ENCODE measurements at places on chromosomes 4 and X.
A peak's percentile ranks its signal among the peaks of the same experiment; 100 is the strongest.

GRCh38 chr4:165198329-165198728 lies 9.0 kb upstream of the KLHL2 start:
- no peak for DNase-seq
- H3K36me3 ChIP-seq: no peaks in the 10 kb centered on the region
- no peaks in the 10 kb centered on the region for H3K27me3 ChIP-seq
- no peak overlapping the region for H3K27ac ChIP-seq
- no peak overlapping the region for H3K4me3 ChIP-seq
- H3K4me1 ChIP-seq: no peaks in the 10 kb centered on the region

DNA sequence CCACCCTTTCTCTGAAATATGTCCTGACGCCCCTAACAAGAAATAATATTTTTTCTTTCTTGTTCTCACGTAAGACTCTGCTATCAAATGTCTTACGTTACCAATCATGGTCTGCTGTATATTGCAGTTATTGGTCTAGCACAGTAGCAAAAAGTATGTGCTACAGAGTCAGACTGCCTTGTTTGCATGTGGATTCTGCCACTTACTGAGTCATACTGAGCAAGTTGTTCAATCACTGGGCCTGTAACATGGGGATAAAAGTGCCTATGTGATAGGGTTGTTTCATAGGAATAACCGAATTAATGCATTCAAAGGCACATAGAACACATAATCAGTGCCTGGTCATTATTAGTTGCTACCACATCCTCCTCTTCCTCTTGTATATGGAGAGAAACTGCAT lies 14.1 kb downstream of the RPGR start:
- H3K4me3 ChIP-seq: no peak overlapping the region
- no peaks in the 10 kb centered on the region for H3K4me1 ChIP-seq
- DNase-seq: no peak
- H3K36me3 ChIP-seq: peaks cover 18% of the 10 kb centered on the region

DNA sequence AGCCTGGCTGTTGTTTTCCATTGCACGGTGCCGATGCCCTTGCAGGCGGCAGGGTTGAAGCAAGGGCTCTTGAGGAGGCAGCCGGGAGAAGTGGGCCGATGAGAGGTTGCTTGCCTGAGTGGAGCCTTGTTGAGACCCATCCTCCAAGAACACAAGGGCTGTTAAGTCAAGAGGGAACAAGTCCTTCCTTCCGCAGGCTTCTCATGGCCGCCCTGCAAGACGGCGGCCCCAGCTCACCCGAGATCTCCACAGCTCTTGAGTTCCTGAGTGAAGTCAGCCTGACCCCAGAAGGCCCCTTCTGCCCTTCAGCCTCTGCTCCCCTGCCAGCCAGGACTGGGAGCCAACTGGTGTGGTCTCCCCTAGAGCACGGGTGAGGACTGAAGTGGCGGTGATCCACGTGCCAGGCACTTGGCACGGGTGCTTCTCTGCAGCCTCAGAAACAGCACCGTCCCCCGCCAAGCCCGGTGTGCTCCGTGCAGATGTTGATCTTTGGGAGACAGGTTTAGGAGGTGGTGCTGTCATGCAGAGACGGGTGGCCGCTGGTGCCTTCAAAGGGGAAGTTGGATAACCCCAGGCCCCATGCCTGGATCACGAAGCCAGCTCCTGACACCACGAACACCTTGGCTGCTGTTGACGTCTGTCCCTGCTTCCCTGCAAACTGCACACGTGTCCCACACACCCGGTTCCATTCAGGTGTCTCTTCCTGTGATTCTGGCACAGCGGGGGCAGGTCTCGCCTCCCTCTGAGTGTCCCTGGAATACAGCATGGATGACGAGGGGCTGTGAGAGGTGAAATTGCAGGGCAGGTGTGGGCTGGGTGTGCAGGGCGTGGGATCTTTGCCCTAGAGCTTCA lies 164.4 kb upstream of the PSAPL1 start:
- no peaks in the 10 kb centered on the region for H3K36me3 ChIP-seq
- peaks cover 4% of the 10 kb centered on the region for H3K27me3 ChIP-seq
- H3K4me3 ChIP-seq: no peak overlapping the region
- DNase-seq: peak; percentile 76
- peaks cover 9% of the 10 kb centered on the region for H3K4me1 ChIP-seq

- peaks cover 5% of the 10 kb centered on the region for H3K36me3 ChIP-seq
- no peaks in the 10 kb centered on the region for H3K27me3 ChIP-seq
- DNase-seq: no peak
- H3K27ac ChIP-seq: no peak overlapping the region
Measured at GRCh38 chr4:87306056-87306455, 16.6 kb downstream of the HSD17B13 start.

DNA sequence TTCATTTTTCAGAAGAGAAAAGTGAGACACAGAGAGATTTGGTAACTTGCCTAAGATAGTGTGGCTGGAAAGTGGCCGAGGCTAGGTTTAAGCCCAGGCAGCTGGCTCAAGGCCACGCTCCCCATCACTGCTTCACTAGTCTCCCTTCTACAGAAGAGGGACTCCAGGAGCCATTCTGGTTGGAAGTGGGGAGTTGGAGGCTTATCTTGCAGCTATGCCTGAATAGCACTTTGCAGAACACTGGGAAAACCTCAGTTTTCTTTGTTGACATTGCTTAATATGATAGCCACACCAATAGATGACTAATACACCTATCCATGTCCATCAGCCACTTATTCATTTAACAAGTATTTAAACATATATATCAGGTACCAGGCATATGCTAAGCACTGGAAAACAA lies 18.5 kb downstream of the LRRC66 start:
- no peak for DNase-seq
- no peaks in the 10 kb centered on the region for H3K27me3 ChIP-seq
- no peak overlapping the region for H3K27ac ChIP-seq
- no peaks in the 10 kb centered on the region for H3K4me1 ChIP-seq
- no peaks in the 10 kb centered on the region for H3K36me3 ChIP-seq
- H3K4me3 ChIP-seq: no peak overlapping the region

- no peaks in the 10 kb centered on the region for H3K36me3 ChIP-seq
- DNase-seq: no peak
- H3K27ac ChIP-seq: no peak overlapping the region
- H3K27me3 ChIP-seq: no peaks in the 10 kb centered on the region
- no peaks in the 10 kb centered on the region for H3K4me1 ChIP-seq
Measured at GRCh38 chrX:109992203-109992602, 10.7 kb upstream of the TMEM164 start.

DNA sequence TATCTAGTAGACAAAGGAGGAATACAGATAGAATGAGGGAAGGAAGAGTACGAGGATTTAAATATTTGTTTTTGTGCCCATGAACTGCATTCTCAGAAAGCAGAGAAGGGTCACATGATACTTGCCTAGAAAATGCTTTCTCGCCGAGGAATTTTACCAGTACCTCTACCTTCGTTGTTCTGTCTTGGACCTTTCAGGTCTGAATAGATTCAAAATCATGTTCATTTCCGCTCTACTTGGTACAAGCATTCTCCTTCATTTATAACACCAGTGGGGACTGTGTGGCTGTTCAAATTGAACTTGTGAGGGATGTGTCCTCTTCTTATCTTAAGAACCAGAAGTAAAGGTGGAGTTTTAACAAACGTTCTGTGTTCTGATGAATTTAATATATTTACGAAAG lies 1.9 kb downstream of the USP38 start:
- H3K4me3 ChIP-seq: peak overlapping the region; percentile 90
- H3K27me3 ChIP-seq: no peaks in the 10 kb centered on the region
- peak overlapping the region; percentile 50 for H3K27ac ChIP-seq

- H3K4me3 ChIP-seq: peak within 1 kb of the TSS; percentile 72
- DNase-seq: peak; percentile 84
- peak within 1 kb of the TSS; percentile 99 for H3K27ac ChIP-seq
- H3K27me3 ChIP-seq: no peaks in the 10 kb centered on the region
Measured at GRCh38 chrX:24149351-24150050, at the start of gene ZFX. Gene ZFX, plus strand, starts transcription at chrX:24149729. Its CDS starts 23,014 bp downstream, at chrX:24172743.

DNA sequence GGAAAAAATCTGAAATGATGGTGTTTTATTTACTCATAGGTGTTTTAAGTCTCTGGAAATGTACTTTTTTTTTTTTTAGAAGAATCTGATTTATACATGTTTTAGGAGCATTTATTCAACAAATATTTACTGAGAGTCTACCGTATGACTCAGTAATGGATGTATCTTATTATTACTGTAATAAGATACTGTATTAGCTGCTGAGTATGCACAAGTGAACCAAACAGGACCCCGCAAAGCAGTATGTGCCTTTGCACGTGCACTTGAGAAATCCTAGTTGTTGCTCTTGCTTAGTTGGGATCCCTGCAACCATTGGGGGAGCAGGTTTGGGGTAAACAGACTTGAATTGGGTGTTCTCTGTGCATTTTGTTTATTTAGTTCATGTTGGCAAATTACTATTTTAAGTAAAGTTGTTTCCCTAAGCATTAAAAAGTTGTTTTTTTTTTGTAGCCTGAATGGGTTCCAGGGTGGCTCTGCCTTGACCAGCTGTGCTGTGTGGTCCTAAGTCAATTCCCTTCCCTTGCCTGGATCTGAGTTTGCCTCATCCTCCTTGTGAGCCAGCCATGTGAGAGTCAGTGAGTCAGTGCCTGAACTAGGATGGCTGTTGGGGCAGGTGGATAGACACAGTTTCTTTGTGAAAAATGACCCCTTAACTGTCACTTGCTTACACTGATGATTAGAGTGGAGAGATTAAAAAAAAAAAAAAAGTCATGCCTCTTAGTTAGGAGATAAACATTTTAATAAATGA lies 27.7 kb downstream of the DCUN1D4 start:
- peaks cover 58% of the 10 kb centered on the region for H3K36me3 ChIP-seq
- H3K27ac ChIP-seq: no peak overlapping the region
- no peak for DNase-seq
- H3K27me3 ChIP-seq: no peaks in the 10 kb centered on the region

DNA sequence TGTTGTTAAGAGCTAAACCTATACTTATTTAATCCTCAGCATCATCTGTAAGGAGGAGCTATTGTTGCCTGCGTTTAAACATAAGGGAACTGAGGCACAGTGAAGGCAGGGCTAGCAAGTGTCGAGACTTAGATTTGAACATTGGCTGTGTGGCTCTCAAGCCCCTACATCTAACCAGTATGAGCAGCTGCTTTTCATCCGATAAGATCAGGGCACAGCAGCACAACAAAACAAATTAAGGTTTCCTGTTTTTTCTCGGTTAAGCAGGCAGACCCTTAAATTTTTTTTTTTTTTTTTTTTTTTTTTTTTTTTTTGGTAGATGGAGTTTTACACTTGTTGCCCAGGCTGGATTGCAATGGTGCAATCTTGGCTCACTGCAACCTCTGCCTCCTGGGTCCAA lies 35.6 kb downstream of the RAB40A start:
- no peaks in the 10 kb centered on the region for H3K4me1 ChIP-seq
- no peaks in the 10 kb centered on the region for H3K27me3 ChIP-seq
- no peak overlapping the region for H3K27ac ChIP-seq
- no peak for DNase-seq
- no peak overlapping the region for H3K4me3 ChIP-seq

- no peak overlapping the region for H3K4me3 ChIP-seq
- peaks cover 12% of the 10 kb centered on the region for H3K4me1 ChIP-seq
- no peak overlapping the region for H3K27ac ChIP-seq
- no peaks in the 10 kb centered on the region for H3K27me3 ChIP-seq
- H3K36me3 ChIP-seq: no peaks in the 10 kb centered on the region
Measured at GRCh38 chrX:19889582-19890342, 2.4 kb upstream of the SH3KBP1 start.

DNA sequence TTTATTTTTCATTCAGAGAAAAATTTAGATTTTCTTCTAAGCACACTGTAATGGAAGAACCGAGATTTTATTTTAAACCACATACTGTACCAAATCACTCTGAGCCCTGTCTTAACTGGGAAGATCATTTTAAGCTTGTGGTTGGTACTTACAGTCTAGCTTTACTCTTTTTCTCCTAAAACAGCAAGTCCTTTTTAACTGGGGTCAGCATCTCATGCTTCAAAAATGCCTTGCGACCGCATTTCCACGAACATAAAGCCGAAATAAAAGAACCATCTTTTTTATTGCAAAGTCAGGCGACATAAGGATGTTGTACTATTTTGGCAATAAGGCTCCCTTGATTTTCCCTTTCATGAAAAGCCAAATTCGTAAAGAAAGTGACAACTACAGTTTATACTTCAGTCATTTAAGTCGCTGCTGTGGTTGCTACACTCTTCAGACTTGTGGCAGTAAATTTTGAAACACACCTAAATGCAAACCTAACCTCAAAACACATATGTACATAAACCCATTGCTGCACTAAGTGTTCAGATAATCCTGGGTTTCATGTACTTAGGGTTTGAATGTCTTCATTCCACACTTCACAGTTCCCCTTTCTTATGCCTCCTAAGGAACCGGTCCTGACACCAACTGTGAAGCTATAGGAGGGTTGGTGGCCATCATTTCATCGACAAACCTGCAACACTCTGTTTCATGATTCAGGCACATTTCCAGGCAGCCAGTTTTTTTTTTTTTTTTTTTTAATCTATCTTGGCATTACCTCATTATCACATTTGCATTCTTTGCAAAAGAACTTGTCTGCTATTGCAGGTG lies 3.0 kb downstream of the STOX2 start:
- H3K36me3 ChIP-seq: no peaks in the 10 kb centered on the region
- no peak overlapping the region for H3K4me3 ChIP-seq
- DNase-seq: peak; percentile 7
- no peak overlapping the region for H3K27ac ChIP-seq
- H3K4me1 ChIP-seq: peaks cover 10% of the 10 kb centered on the region

- no peak overlapping the region for H3K4me3 ChIP-seq
- H3K27me3 ChIP-seq: no peaks in the 10 kb centered on the region
- H3K36me3 ChIP-seq: no peaks in the 10 kb centered on the region
- peak; percentile 46 for DNase-seq
- H3K27ac ChIP-seq: peak overlapping the region; percentile 7
- peaks cover 6% of the 10 kb centered on the region for H3K4me1 ChIP-seq
Measured at GRCh38 chr4:99724067-99724466, 66.4 kb upstream of the C4orf54 start.

- no peak overlapping the region for H3K27ac ChIP-seq
- peaks cover 8% of the 10 kb centered on the region for H3K4me1 ChIP-seq
- DNase-seq: peak; percentile 67
- H3K36me3 ChIP-seq: no peaks in the 10 kb centered on the region
- H3K27me3 ChIP-seq: no peaks in the 10 kb centered on the region
Measured at GRCh38 chr4:169314906-169315305, 44.1 kb upstream of the SH3RF1 start.

DNA sequence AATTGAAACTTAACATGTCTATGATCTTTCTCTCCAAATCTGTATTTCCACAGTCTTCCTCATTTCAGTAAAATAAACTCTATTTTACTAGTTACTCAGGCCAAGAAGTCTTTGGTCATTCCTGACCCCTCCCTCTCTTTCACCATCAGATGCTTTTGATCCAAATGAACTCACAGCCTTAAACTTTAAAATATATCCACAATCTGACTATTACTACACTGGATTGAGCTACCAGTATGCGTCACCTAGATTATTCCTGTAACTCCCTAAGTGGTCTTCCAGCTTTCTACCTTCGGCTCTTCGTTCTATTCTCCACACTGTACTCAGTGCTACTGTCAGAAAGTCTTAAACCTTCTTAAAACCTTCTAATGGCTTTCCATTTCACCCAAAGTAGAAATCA lies 195.1 kb downstream of the FBXW7 start:
- H3K36me3 ChIP-seq: no peaks in the 10 kb centered on the region
- no peaks in the 10 kb centered on the region for H3K27me3 ChIP-seq
- no peaks in the 10 kb centered on the region for H3K4me1 ChIP-seq
- H3K27ac ChIP-seq: no peak overlapping the region
- no peak overlapping the region for H3K4me3 ChIP-seq

GRCh38 chr4:10203851-10204250 lies 87.3 kb upstream of the WDR1 start:
- H3K27me3 ChIP-seq: no peaks in the 10 kb centered on the region
- no peak overlapping the region for H3K4me3 ChIP-seq
- no peaks in the 10 kb centered on the region for H3K4me1 ChIP-seq
- DNase-seq: no peak
- no peak overlapping the region for H3K27ac ChIP-seq
- no peaks in the 10 kb centered on the region for H3K36me3 ChIP-seq

- no peaks in the 10 kb centered on the region for H3K36me3 ChIP-seq
- no peaks in the 10 kb centered on the region for H3K4me1 ChIP-seq
- no peak overlapping the region for H3K4me3 ChIP-seq
- no peak overlapping the region for H3K27ac ChIP-seq
- no peaks in the 10 kb centered on the region for H3K27me3 ChIP-seq
Measured at GRCh38 chrX:1676866-1677265, 62.0 kb downstream of the ASMT start.
